ENCODE measurements at places on chromosomes 5 and 9.
A peak's percentile ranks its signal among the peaks of the same experiment; 100 is the strongest.

GRCh38 chr9:117135501-117136098, 279.3 kb downstream of the ASTN2 start:
- no peak for DNase-seq

GRCh38 chr5:61669531-61669930, 337.5 kb downstream of the ZSWIM6 start:
- no peak for DNase-seq

DNA sequence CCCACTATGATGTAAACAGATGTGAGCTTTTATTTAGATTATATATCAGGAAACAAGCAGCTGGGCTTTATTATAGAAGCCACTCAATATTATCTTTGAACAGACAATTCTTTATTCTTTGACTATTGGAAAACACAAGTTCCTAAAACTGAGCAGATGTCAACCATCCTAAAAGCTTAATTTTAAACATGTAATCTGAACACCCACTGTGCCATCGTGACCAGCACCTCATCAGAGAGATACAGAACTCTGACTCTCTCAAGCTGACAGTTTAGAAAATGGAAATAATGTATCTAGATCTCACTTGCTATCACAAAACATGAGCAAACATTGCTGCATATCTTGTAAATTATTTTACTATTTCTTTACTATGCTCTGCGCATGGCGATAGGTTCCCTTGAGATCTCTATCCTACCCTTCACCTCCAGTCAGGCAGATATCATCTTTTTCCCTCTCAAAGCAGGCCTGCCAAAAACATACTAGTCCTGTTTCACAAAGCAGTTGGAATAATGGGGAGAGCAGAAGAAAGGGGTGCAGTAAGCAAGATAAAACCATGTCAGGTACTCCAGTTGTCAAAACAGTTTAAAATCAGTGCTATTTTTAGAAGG, 151.0 kb downstream of the KIAA0825 start:
- DNase-seq: no peak

GRCh38 chr5:78009937-78010527, 233.9 kb upstream of the TBCA start:
- DNase-seq: no peak

- DNase-seq: no peak
These were observed 105.8 kb downstream of the GDA start for GRCh38 chr9:72254901-72255545.

DNA sequence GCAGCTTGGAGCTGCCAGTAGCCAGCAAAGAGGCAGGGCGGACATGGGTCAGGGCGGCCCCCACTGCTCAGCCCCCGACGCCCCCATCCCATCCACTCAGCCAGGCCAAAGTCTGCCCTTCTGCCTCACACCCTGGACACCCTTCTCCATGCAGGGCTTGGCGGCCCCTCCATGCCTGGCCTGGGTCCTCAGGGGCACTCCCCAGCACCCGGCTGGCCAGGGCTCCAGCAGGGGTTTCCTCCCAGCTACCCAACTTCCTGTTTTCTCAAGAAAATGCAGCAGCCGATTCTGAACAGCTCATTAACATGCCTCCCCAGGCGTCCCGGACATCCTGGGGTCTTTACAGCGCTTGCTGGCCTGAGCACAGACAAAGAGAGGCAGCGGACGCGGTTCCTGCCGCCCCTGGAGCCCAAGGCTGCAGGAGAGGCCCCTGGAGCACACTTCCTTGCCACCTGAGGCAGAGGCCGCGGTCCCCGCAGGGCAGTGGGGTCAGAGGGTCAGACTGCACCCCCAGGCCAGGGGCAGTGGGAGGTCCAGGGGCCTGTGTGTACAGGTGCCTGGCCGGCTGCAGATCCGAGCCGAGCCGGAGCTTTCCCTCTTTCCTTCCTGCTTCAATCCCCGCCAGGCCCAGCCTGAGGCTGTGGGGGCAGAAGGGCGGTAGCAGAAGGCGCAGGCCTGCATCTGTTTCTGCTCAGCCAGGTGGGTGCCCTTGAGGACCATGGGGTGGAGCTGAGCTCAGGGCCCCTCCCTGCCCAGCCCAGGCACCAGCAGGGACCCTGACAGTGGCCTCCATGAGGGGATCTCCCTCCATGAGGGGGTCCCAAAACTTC, 18.7 kb upstream of the NRARP start:
- peak; percentile 61 for DNase-seq

- DNase-seq: no peak
These were observed 89.5 kb upstream of the FSTL4 start for GRCh38 chr5:133701871-133702270.

- DNase-seq: no peak
These were observed 58.3 kb upstream of the CPEB4 start for GRCh38 chr5:173829826-173830225.

- no peak for DNase-seq
These were observed 32.9 kb upstream of the AOPEP start for GRCh38 chr9:94693485-94694204.

- no peak for DNase-seq
These were observed 1275.0 kb upstream of the CDH9 start for GRCh38 chr5:28313321-28313951.

DNA sequence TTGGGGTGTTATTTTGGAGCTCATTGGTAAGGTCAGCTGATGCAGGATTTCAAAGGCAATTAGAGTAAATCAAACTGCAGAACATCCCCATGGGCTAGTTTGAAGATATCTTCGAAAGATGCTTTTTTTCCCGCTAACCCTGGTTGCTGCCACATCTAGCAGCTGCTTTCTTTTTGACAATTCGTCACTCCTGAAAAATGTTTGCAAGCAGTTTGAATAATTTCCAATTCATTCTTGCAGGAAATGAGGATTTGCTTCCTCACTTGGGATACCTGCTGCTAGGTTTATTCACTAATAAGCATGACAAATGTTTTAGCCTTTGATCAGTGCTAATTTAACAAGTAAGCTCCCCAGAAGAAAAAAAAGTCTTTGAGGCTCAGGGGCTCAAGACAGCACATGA, 649.6 kb upstream of the RORB start:
- no peak for DNase-seq

DNA sequence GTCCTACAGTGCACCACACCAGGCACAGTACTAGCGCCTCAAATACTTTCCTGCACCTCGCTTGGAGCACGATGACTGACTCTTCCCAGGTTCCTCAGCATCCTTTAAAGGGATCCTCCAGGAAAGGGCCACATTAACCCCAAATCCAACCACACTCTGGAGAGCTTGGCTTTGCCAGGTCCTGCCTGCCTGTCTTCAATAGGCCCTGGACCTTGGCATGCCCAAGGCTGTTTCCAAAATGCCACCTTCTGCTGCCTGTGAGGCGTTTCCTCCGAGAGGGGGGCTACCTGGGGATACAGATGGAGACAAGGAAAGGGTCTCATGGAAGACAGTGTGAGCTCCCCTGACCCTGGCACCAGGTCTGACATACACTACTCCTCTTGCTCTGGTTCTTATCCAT, 169.9 kb downstream of the DAB2IP start:
- DNase-seq: no peak

DNA sequence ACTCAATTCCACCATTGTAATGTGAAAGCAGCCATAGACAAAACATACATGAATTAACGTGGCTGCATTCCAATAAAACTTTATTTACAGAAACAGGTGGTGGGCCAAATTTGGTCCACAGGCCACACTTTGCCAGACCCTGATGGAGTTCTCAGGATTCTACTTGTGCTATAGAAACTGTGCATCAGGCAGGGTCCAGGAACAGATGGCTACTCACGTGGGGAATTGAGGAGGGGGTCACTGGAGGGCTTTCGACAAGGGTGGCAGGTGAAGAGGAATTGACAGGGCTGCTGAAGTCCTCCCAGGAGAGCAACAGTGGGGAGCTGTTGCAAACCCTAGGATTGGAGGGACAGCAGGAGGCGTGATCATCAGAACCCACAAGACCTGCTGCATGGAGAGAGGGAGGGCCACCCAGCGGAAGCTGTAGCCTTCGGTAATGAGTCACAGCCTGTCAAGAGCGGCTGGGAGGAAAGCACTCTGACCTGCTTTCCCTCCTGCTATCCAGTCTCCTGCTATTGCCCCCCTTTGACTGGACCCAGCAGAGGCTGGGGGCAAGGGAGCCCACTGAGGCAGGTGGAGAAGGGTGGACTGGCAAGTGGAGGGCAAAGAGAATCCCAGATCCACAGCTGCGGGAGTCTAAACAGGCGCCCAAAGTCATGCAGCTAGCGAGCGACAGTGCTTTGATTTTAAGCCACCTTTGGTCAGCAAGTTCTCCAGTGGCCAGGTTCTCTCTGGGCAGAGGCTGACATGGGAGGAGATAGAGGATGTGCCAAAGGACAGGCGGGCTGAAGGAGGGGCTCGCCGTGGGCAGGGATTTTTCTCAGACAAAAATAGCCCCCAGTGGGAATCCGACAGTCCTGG, 138.3 kb upstream of the SMIM23 start:
- peak; percentile 72 for DNase-seq

DNA sequence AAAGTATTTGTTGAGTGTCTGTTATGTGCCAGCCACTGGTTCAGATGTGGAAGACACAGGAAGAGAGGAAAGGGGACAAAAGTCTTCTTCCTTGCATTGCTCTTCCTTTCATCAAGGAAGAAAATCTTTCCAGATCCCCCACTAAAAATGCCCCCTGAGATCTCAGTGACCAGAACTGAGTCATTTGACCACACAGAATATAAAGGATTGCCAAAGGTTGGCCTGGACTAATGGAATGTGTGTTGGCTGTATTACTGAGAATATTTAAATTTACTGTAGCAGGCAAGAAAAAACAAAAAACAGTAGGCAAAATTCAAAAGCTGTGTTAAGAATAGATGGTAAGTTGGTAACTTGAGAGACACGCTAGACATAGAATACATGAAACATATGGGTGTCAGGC, 10.0 kb upstream of the SEPTIN8 start:
- DNase-seq: no peak

GRCh38 chr5:133754575-133755169, 142.3 kb upstream of the FSTL4 start:
- DNase-seq: peak; percentile 35

- no peak for DNase-seq
These were observed 5.6 kb downstream of the CDX1 start for GRCh38 chr5:150172145-150172544.

- no peak for DNase-seq
These were observed 18.9 kb downstream of the CLPTM1L start for GRCh38 chr5:1325870-1326531.

GRCh38 chr9:27429436-27429835, 94.7 kb upstream of the IFNK start:
- DNase-seq: no peak

DNA sequence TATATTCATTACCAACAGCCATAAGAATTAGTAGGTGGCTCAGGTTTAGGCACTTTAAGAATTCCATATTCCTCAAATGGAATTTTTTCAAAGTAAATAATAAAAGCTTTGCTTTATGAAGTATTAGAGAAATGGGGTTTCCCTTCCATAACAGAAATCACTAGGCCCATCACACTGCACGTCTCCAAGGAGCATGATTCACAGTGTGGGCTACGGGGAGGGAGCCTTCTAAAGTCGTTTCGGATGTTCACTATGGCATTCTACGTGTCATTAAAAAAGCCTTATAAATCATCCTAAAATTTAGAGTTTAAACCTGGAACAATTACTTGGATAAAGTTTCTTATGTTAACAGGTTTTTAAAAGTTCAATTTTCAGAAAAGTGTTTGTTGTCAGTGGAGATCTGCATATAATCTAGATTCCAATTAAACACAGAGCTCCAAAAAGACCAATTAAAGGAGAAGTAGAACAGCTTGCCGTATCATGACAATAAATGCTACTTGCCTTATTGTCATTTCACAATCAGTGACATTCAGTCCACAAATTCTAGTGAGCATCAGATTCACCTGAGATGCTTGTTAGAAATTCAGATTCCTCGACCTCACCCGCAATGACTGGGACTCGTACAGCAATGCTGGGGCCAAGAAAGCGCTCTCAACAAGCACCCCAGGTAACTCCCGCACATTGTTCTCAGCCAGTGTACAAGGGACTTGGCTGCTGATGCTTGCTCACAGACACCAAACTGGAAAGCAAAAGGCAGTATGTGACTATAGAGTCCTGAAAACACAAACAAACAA, 115.7 kb downstream of the NFIB start:
- no peak for DNase-seq

- no peak for DNase-seq
These were observed 76.1 kb downstream of the NREP start for GRCh38 chr5:111680737-111681413.

DNA sequence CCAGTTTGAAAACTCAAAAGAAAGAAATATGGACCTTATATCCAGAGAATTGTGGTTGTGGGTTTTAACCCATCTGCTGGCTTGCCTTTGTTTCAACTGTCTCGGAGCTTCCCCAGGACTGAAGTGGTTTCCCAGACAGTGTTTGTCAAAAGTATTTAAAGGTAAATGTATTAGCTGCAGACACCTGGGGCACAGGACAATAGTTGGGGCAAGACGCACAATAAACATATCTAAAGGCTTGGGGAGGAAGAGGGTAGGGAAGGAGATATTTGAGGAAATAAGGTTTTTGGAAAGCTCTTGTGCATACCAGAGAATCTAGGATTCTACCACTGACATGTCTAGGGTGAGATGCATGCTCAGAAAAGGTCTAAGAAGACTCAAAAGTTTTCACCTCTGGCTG, 99.0 kb downstream of the ADAMTS2 start:
- no peak for DNase-seq

DNA sequence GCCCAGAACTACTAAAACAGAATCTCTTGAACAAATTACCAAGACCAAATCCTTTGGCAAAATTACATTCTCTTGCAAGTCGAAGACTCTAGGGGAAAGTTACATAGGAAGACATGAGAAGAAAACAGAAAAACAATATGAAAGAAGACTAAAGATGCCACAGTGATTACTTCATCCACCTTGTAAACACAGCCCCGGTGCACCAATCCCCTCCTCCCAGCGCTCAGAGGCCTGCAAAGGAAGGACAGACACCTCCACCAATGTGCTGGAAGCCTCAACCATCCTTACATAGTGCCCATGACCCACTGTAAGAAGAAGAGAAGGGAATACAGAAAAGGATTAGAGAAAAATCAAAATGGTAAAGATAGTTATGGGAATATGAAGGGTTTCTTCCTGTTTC, 218.5 kb downstream of the SPOCK1 start:
- no peak for DNase-seq

Measured in glutamatergic neuron (in vitro differentiated cells).